ENCODE measurements at places on chromosomes 1 and 21.
A peak's percentile ranks its signal among the peaks of the same experiment; 100 is the strongest.

- ATAC-seq: no peak
Observed at GRCh38 chr1:2966449-2967328, 54.6 kb upstream of the ACTRT2 start.

GRCh38 chr1:116284819-116285390 lies 88.1 kb upstream of the ATP1A1 start:
- no peak for ATAC-seq

- no peak for ATAC-seq
Observed at GRCh38 chr1:169201084-169201619, 94.7 kb downstream of the ATP1B1 start.

DNA sequence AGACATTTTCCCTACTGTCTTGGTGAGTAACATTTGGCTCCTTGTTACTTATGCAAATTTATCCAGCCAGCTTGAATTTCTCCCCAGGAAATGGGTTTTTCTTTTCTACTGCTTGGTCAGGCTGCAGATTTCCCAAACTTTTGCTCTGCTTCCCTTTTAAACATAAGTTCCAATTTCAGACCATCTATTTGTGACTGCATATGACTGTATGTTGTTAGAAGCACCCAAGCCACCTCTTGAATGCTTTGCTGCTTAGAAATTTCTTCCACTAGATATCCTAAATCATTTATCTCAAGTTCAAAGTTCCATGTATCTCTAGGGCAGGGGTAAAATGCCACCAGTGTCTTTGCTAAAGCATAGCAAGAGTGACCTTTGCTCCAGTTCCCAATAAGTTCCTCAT lies 32.3 kb upstream of the CITED4 start:
- ATAC-seq: no peak

DNA sequence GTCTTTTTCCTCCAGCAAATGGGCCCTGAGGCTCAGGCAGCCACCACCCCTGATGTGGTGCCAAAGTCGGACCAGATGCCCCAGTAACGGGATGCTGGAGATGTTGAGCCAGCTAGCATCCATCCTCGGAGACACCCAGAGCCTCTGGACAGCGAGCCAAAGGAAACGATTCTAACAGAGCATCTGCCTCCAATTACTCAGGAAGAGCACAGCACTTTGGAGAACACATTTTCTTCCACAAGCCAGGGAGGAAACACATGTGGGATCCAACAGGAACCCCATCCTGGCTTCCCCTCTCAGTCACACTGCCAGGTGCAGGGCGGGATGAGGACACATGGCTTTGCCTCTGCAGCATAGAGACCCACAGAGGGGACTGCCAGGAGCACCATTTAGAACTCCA lies 44.9 kb downstream of the C1orf198 start:
- no peak for ATAC-seq

DNA sequence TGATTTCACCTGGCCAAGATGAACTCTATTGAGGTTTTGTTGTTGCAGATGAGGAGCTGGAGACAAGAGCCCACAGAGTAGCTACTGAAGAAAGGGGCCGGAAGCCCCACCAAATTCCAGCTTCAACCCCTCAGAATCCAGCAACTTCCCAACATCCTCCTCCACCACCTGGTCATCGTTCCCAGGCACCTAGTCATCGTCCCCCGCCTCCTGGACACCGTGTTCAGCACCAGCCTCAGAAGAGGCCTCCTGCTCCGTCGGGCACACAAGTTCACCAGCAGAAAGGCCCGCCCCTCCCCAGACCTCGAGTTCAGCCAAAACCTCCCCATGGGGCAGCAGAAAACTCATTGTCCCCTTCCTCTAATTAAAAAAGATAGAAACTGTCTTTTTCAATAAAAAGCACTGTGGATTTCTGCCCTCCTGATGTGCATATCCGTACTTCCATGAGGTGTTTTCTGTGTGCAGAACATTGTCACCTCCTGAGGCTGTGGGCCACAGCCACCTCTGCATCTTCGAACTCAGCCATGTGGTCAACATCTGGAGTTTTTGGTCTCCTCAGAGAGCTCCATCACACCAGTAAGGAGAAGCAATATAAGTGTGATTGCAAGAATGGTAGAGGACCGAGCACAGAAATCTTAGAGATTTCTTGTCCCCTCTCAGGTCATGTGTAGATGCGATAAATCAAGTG lies 14.3 kb downstream of the CD2 start:
- no peak for ATAC-seq

GRCh38 chr1:29719253-29719652 lies 482.9 kb downstream of the PTPRU start:
- ATAC-seq: no peak

GRCh38 chr1:30824736-30825429 lies 67.3 kb upstream of the LAPTM5 start:
- no peak for ATAC-seq

GRCh38 chr1:155859881-155860871 lies 809 bp downstream of the SYT11 start:
- peak; percentile 1 for ATAC-seq

DNA sequence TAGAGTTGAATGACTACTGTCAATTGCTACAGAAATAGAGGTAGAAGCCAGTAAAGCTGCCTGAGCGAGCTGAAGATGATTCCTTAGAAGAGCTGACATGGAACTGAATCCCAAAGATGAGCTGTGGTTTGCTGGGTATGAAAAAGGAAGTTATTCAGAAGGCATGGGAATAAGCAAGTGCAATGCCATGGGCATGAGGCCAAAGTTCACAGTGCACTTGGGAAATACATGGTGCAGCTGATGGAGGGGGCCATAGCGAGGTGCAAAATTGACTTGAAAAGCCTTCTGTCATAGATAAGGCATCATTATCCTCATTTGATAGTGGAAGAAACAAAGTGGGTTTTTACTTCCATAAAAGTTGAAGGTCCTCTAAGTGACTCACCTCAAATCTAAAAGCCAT lies 88.6 kb downstream of the NEK7 start:
- ATAC-seq: no peak

- no peak for ATAC-seq
Observed at GRCh38 chr1:61131716-61132115, 49.4 kb downstream of the NFIA start.

GRCh38 chr21:34018185-34018584 lies 55.2 kb upstream of the MRPS6 start:
- ATAC-seq: no peak

DNA sequence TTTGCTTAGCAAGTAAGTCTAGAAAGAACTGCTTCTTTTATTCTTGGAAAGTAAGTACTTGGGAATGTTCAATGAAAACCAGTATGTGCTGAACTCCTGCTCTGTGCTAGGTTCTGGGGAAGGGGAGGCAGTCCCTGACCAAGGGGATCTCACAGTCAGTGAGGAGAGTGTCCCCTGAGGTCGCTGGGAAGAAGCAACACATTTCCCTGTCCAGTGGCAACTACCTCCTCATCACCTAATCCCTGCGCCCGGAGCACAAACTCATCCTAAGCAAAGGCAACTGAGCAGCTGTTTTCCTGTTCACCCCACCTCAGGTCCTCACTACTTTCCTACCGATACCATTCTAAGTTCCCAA lies 61.7 kb upstream of the ANGPTL1 start:
- ATAC-seq: peak; percentile 20

GRCh38 chr1:65670518-65670917 lies 122.2 kb upstream of the PDE4B start:
- no peak for ATAC-seq

- no peak for ATAC-seq
Observed at GRCh38 chr1:39689635-39690034, 1.6 kb downstream of the HPCAL4 start.

- no peak for ATAC-seq
Observed at GRCh38 chr1:240888039-240888786, 276.3 kb upstream of the GREM2 start.

- ATAC-seq: peak; percentile 41
Observed at GRCh38 chr1:39671793-39672550, at the start of gene NT5C1A. Gene NT5C1A, minus strand, starts transcription at chr1:39672107. Its CDS starts 69 bp downstream, at chr1:39672038.

DNA sequence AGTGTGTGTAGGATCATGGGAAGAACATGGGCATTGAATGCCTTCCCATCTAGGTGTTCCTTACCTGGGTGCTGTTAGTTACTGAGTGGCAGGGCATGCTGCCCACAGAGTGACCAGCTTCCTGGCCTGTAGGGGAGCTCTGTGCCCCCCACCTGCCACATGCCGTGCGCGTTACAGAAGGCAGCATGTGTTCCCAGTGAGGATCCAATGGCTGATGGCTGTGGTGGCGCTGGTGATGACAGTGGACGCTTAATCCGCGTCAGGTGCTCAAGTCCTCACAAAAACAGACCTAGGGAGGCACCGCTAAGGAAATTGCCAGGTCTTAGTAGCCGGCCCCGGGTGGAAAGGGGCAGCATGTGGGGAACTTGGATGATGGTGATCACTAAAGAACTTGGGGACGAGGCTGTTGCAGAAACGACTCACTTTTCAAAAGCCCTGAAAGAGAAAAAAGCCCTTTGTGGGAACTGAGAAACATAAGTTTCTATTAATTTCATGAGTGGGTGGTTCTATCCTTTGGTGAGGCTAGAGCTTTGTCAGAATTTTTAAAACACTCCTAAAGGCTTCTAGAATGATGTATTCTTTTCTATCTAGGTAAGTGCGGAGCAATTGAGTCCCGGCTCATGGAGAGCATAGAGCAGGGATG lies 93.2 kb downstream of the PRDM2 start:
- no peak for ATAC-seq

GRCh38 chr1:202251424-202252256 lies 58.0 kb downstream of the LGR6 start:
- no peak for ATAC-seq

GRCh38 chr1:183807549-183808168 lies 2.7 kb downstream of the RGL1 start:
- ATAC-seq: no peak

DNA sequence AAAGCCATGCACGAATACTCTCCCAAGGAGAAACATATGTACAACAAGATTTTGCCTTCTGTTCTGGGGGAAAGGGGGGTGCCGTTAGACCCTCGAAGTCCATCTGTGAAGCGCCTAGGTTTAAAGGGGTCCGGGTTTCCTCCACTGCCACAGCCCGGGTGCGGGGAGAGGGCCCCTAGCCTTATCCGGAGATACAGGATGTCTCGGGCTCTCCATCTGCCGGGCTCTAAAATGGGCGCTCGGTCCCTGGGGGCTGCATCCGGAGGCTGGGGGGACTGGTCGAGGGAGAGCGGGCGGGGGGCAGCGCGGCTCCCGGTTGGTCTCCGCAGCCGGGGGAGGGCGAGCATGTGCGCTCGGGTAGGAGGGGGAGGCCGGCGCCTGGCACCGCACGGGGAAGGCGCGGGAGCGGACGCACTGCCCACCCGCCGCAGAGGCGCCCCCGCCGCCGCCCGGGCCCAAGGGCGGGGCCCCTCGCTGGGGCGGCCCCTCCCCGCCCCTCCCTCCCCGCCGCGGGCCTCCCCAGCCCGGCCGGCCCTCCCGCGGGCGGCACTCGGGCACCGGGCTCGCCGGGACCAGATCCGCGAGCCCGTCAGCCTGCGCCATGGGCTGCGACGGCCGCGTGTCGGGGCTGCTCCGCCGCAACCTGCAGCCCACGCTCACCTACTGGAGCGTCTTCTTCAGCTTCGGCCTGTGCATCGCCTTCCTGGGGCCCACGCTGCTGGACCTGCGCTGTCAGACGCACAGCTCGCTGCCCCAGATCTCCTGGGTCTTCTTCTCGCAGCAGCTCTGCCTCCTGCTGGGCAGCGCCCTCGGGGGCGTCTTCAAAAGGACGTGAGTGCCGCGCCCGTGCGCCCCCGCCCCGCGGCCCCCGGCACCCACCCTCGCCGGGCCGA lies 63.1 kb downstream of the ELK4 start:
- peak; percentile 34 for ATAC-seq

- peak; percentile 48 for ATAC-seq
Observed at GRCh38 chr21:25421321-25422028, 185.8 kb downstream of the MRPL39 start.

GRCh38 chr1:204180133-204180532 lies 14.0 kb upstream of the REN start:
- ATAC-seq: no peak

- ATAC-seq: peak; percentile 44
Observed at GRCh38 chr1:208054485-208054884, 143.6 kb upstream of the CD34 start.

GRCh38 chr1:104706631-104707147 lies 957.0 kb downstream of the AMY1C start:
- no peak for ATAC-seq

DNA sequence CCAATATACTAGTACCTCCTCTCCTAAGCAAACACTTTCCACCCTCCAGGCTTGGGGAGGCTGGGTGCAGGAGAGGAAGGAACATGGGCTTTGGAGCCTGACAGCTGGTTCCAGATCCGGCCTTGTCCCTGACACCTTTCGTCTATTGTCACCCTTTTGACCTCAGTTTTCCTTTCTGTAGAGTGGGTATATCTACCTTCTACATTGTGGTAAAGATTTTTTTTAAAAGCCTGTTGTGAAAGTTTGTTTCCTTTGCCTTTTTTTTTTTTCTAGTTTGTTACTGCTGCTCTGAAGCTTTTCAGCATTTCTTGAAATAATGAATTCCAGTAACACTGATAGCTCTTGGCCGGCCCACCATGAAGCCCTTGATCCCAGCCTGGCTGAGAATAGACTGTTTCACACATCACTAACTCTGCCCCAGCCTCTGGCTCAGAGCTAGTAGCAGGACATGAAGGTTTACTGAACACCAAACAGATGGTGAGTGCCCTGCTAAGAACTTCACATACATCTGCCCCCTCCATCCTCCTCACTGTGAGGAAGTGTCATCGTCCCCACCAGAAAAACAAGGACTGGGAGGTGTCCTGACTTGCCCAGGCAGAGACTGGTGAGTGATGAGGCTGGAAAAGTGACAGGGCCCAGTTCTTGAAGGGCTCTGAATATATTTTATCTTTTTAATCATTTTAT lies 33.0 kb upstream of the ID3 start:
- peak; percentile 28 for ATAC-seq

DNA sequence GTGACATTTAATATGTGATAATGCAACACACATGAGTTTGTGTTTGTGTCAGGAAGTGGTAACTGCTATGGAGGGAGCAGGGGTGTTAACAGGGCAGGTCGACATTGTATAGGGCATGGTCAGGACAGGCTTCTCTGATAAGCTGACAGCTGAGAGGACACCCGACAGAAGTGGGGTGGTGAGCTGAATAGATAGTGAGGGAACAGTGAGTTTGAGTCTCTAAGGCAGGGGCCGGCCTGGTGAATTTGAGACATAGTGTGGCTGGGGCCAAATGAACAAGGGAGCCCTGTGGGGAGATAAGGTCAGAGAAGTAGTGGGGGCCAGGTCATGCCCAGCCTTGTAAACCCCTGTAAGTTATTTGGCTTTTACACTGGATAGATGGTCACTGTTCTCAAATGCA lies 217.4 kb upstream of the KIAA0040 start:
- ATAC-seq: no peak

DNA sequence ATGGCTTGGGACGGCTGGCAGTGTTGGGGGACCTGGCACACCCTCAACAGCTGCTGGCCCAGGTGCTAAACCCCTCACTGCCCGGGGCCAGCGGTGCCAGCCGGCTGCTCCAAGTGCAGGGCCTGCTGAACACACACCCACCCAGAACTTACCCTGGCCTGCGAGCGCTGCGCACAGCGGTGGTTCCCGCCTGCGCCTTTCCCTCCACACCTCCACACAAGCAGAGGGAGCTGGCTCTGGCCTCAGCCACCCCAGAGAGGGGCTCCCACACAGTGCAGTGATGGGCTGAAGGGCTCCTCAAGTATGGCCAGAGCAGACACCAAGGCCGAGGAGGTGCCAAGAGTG lies 67.9 kb downstream of the FMO4 start:
- no peak for ATAC-seq
